ENCODE measurements at places on chromosomes 2 and 18. TPM values are rescaled to one million over a fixed set of nuclear protein-coding genes. Genes with fewer than 3 reads are reported as not detected.

Gene SCYGR4
- not detected for total RNA-seq

Gene SYT4
- total RNA-seq = not detected

Gene COPS9
- total RNA-seq = 111 TPM

Gene SLC20A1
- 154 TPM for total RNA-seq

Gene FAM228A
- total RNA-seq = not detected

Gene COBLL1
- total RNA-seq = 3.6 TPM

Gene CDH2
- total RNA-seq = 0.15 TPM

Measured in HCT116 (cell line).